ENCODE measurements at places on chromosomes 2 and 18.

DNA sequence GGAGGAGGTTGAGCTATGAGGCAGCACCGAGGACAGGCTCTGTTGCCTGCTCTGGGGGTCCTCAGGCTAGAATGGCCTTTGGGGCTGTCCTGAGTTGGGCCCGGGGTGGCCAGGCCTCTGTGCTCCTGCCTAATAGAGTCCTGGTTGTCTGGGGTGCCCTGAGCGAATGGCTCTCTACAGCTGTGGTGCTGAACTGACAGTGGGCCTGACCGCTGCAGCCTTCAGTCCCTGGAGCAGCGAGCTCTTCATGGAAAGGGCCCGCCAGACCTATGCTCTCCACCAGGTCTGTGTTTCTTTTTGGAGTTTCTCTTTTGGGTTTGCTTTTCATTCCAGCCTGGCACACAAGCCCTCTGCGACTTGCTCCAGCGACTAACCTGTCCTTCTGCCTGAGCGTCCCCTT, 679.0 kb upstream of the RAB6C start:
- no peak for DNase-seq

DNA sequence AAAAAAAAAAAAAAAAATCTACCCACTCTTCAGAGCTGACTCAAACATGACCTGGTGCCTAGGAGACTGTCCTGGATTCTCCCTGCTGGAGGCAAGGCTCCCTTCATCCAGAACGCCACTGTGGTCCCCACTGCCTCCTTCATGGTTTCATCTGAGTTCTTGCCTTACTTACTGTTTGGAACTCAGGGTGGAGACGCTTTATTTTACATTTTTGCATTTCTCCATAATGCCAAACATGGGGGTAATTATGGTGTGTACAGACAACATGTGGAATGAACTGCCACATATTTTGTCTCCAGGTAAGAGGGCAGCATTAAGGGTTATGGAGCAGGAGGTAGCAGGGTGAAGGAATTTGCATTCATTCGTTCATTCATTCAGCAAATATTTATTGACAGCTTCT, 154.0 kb upstream of the MSH6 start:
- DNase-seq, result no peak

GRCh38 chr2:193517615-193518014, 1322.9 kb upstream of the TMEFF2 start:
- no peak for DNase-seq

DNA sequence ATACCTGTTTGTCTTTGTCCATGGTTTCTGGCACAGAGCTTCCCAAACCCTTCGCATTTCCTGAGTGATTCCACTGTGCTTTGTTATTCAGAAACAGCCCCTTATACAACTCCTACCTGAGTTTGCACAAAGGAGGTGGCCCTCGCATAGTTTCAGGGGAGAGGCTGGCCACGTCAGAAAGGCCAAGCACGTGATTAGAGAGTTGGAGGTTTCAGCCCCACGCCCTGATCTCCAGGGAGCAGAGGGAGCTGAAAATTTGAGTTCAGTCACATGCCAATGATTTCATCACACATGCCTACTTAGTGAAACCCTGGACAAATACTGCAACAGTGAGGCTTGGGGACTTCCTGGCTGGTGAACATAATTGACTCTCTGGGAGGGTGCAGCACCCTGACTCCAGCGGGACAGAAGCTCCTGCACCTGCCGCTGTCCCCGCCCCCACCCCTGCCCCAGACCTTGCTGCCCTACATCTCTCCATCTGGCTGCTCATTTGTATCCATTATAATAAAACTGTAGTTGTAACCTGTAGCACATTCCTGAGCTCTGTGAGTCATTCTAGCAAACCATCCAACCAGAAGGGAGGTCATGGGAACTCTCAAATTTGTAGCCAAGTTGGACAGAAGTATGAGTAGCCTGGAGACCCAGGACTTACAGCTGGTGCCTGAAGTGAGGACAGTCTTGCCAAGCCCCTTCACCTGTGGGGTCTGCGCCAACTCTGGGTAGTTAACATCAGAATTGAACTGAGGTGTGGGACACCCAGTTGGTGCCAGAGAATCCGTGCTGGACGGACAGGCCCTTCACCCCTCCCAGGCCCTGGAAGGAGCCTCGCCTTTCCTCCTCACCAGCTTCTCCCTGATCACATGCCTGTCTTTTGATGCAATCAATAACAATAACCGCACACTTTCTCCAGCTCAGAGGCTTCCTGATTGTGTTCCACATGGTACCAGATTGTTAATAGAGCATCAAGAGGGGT, 224.3 kb downstream of the ANAPC1 start:
- DNase-seq, result no peak

DNA sequence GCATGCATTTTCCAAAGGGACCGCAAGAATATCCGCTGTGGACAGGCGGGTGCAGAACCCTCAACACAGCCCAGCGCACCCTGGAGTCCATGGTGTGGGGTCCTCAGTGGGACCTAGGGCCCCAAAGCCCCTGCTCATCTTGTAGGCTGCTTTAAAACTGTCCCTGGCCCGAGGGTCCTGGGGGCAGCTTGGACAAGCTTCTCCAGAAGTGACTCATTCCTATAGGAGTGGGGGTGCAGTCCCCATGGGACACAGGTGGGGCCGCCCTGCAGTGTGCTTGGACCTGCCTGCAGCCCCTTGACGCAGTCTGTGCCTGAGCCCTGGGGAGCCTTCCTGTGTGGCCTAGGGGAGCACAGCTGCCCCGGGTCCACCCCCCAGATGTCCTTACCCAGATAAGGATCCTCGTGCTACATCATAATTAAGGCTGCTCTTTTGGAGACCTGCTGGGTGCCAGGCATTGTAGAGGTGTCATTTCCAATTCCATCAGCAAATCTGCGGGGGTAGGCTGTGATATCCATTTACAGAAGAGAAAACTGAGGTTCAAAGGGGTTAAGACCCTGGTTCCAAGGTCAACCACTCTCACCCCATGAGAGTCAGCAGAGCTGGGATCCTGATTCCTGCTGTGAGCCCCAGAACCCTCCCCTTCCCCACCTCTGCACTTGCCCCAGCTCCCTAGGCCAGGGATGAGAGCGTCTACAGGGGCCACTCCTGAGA, 1.7 kb upstream of the HS6ST1 start:
- no peak for DNase-seq

DNA sequence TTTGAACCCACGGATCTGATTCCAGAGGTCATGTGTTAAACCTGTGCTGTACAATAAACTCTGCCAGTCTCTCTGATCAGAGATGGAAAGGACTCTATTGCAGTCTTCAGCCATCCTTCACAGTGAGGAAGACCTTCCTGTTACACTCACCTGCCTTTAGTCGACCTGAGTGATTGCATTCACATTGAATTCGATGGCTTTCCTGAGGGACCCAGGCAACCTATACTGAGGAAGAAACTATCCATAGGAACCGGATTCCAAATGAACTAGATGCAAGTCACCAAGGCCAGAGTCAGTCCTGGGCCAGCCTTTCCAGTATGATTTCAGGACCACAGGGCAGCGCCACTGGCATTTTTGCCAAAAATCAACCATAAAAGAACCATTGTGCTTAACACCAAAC, 56.8 kb downstream of the PKDCC start:
- DNase-seq, result no peak

DNA sequence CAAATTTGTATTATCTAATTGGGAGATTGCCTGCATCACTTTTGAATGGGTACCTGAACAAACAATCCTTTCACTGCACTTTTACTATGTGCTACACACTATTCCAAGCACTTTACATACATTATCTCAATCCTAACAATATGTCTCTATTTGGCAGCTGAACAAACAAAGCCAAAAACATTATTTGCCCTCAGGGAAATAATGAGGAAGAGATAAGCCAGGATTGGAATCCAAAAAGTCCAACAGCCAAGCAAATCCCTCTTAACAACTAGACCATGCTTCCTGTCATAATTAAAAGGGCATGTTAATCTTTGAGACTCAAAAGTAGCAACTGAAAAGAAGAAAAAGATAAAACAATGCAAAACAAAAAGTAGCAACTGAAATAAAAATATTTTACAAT, 32.1 kb downstream of the RPRD1A start:
- peak; percentile 86 for DNase-seq

DNA sequence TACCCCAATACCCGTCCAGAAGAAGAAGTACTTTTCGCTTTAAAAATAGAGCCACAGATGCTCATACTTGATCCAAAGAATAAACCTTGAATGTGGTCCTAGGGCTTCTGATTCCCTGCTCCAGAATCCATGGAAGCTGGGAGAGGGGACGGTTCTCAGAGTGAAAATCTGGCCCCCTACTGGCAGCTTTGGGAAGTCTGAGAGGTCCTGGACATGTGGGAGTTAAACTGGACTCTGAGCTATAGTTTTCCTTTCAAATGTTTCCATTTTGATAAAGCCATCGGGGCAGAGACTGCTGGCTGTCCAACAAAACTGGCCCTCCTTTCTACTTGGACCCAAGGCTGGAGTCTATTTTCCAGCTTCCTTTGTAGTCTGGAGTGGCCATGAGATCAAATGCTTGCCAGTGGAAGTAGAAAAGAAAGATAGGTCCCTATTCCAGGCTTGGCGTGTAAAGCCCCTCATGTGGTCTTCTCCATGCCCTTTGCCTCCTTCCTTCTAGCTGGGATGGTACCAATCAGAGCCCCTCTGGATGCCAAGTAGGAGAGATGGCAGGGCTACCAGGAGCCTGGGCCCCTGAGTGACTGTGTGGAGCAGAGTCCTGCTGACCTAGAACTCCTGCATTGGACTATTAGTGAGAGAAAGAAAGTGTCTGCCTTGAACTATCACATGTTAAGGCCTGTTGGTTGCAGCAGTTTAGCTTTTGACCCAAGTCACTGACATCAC, 37.7 kb upstream of the TBC1D8 start:
- DNase-seq, result no peak

DNA sequence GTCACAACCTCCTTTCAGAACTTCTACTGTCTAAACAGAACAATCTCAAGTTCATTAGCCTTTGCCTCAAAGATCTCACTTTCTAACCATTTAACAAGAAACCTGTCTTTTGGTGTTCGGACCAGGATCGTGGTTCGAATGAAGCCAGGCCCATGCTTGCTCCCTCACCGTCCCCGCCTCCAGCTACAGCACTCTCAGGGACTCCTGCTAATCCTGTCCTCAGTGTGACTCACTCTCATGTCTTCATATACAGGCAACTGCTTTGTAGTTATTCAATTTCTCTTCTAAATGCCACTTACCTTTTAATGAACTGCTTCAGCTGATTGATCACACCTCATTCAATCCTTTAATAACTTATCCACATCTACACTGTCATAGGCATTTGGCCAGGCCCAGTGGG, 15.8 kb downstream of the SERTAD2 start:
- DNase-seq, result no peak

- DNase-seq, result peak; percentile 19
Observed at GRCh38 chr18:72867746-72868584, at the start of gene NETO1. Gene NETO1 (minus strand): TSS chr18:72867987. CDS start chr18:72867291, 696 bp downstream.

DNA sequence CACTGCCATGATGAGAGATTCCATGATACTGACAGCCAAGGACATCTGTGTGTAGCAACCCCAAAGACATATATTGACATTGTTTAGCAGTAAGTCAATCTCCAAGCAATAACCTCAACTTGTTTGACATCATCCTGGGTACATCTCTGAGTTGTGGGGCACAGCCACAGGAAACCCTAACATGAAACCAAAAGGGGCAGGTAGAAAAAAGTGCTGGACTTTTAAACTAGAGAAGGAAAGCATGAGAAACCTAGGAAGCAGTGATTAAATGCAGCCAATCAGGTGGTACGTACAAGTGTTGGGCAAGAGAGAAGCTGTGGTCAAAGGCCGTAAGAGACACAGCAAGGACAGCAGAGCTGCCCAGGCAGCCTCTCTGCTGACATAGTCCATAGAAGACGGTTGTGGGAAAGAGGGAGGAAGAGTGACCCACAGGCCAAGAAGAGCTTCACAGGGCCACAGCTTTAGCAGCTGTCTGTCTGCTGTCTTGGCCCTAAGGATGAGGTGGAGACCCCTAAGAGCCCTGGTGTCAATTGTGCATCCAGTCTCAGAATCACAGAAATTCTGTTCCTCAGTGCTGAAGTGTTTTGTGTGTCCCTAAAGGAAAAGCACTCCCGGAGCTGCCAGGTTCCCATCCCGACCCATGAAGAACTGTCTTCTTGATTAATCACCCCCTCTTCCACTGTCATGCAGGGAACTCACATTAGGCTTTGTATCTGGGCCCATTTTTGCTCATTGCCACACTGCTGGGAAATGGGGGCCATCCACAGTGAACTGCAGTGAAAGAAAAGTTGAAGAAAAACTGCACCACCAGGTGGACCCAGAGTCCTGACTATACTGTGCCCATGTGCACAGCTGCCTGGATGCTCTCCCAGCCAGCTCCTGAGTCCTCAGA, 25.4 kb upstream of the CHN1 start:
- DNase-seq, result peak; percentile 2

DNA sequence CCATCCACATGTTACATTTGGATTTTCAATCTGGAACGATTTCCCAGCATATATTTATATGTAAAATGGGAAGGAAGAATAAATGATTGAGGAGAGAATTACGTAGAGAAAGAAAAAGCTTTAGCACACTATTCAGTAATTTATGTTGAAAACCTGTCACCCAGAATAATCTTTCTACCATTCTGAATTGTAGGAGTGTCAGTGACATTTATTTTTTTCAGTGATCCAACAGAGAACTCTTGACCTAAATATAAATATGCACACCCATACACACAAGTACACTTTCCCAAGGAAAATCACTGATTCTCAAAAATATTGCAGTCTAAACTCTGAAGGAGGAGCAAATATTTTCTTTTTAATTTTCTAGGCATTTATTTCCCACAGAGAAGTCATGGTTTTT, 140.2 kb upstream of the LRP1B start:
- DNase-seq, result no peak

- no peak for DNase-seq
Observed at GRCh38 chr2:73984922-73985307, 205 bp downstream of the TET3 start.

- DNase-seq, result no peak
Observed at GRCh38 chr18:48472610-48473009, 63.4 kb upstream of the ZBTB7C start.

DNA sequence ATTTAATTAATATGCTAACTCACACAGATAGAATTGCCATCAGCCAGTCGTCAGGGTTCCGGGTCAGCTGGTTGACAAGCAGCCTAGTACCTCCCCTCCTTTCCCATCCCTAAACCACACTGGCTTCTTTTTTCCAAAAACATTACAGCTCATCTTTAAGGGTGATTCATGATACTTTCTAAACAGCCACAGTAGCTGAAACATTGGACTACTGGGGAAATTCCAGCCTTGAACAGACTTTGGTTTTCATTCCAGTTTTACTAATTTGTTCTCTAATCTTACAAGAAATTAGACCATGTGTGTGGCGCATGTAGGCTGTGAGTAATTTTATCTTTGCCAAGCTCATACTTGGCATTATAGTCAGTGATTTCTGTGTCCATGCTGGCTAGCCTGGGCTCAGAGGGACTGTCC, 110.8 kb downstream of the FMNL2 start:
- DNase-seq, result no peak

DNA sequence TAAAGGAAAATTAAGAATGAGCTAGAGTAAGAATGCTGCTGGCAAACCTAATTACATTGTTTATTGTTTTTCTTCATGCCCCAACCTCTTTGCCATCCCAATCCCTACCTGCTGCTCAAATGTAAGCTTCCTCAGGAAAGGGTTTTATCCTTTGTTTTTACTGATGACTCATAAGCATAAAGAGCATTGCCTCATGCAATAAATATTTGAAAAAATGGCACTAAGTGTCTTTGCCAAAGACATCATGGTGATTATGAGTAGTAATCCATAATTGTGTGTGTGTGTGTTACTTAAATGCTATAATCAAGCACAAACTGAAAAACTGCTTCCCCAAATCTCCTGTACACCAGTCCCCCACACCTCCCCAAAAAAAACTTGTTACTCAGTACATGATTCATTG, 53.4 kb downstream of the DNER start:
- no peak for DNase-seq

- DNase-seq, result no peak
Observed at GRCh38 chr2:178530625-178531142, 50.4 kb downstream of the PLEKHA3 start.
